Tibial nerve (tissue), 4 donors: ENCODE measurements at places on chromosomes 16 and 17. TPM values are rescaled to one million over a fixed set of nuclear protein-coding genes. Genes with fewer than 3 reads are reported as not detected.

Gene IGSF6
- 1.3 TPM for total RNA-seq

Gene CDH8
- total RNA-seq, result 0.22 TPM

Gene LRRC75A
- 5.1 TPM for total RNA-seq

Gene OR4D1
- not detected for total RNA-seq

Gene OR2C1
- total RNA-seq, result not detected

Gene TOM1L1
- 8.6 TPM for total RNA-seq

Gene NRN1L
- 2.0 TPM for total RNA-seq

Gene SLFN14
- not detected for total RNA-seq

Gene HSF5
- total RNA-seq, result not detected

Gene GNPTG
- total RNA-seq, result 117 TPM

Gene PRAC2
- total RNA-seq, result not detected

Gene ADAD2
- 1.2 TPM for total RNA-seq

Gene GPR139
- not detected for total RNA-seq

Gene SCIMP
- total RNA-seq, result 1.1 TPM

Gene TSPAN10
- 0.84 TPM for total RNA-seq

Gene CACNG4
- total RNA-seq, result not detected

Gene SLC12A3
- total RNA-seq, result not detected
